Glutamatergic neuron (in vitro differentiated cells): ENCODE measurements at places on chromosomes 5 and 9.
A peak's percentile ranks its signal among the peaks of the same experiment; 100 is the strongest.

GRCh38 chr9:7976856-7977255 lies 177.3 kb upstream of the DMAC1 start:
- DNase-seq, result no peak

DNA sequence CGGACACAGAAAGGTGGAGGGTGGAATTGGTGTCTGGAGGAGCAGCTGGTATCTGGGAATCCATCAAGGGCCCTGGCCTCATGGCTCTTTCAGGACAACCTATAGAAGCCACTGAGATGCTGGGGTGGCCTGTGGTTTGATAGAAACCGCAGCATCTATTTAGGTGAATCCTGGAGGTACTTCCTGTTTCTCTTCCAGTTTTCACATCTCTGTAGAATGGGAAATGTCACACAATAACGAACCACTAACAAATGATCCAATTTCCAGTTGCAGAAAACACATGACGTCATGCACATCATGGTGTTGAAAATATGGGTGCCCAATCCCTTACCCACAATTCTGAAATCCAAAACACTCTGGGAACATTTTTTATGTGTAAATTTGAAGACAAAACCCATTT lies 52.2 kb downstream of the ROPN1L start:
- no peak for DNase-seq

DNA sequence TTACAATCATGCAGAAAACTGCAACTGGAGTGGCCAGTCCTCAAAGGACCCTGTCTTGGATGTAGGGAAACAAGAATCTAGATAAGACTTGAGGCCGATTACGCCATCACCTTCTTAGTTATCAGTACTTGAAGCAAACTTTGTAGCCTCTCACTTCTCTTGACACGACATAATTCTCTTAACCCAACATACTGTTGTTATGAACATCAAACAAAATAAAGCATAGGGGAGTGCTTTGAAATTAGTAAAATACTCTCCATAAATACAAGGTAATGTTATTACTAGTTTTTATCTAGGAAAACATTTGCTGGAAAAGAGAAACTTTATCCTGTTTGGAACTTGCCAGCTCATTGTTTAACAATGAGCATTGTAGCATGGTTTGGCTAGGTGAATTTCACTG lies 574.9 kb upstream of the DMAC1 start:
- DNase-seq, result no peak

DNA sequence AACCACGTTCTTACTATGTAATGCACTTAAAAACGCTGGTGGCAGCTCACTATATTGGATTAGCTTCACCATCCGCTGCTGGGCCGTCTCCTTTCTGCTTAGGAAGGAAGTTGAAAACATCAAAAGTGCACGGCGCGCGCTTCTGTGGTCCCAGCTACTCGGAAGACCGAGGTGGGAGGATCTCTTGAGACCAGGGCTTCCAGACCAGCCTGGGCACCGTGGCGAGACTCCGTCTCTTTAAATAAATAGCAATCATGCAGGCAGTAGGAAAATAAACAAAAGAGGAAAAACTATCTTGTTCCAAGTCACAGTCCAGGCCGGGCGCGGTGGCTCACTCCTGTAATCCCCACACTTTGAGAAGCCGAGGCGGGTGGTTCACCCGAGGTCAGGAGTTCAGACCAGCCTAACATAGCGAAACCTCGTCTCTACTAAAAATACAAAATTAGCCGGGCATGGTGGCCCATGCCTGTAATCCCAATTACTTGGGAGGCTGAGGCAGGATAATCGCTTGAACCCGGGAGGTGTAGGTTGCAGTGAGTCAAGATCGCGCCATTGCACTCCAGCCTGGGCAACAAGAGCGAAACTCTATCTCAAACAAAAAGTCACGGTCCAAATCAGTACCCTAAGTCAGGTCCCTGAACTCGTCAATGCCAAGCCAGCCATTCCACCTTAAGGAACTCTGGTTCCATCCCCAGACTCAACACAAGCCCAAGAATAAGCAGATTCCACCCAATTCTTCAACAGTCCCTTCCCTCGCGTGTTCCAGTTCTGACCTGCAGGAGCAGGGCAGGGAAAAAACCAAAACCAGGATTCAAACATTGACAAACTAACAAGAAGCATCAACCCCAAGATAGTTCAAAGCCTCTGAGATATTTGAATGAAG lies 1.0 kb upstream of the GOLGA1 start:
- peak; percentile 28 for DNase-seq

GRCh38 chr5:138900281-138900965 lies 25.3 kb upstream of the LRRTM2 start:
- DNase-seq, result no peak
